ENCODE measurements at places on chromosomes 4 and X.

DNA sequence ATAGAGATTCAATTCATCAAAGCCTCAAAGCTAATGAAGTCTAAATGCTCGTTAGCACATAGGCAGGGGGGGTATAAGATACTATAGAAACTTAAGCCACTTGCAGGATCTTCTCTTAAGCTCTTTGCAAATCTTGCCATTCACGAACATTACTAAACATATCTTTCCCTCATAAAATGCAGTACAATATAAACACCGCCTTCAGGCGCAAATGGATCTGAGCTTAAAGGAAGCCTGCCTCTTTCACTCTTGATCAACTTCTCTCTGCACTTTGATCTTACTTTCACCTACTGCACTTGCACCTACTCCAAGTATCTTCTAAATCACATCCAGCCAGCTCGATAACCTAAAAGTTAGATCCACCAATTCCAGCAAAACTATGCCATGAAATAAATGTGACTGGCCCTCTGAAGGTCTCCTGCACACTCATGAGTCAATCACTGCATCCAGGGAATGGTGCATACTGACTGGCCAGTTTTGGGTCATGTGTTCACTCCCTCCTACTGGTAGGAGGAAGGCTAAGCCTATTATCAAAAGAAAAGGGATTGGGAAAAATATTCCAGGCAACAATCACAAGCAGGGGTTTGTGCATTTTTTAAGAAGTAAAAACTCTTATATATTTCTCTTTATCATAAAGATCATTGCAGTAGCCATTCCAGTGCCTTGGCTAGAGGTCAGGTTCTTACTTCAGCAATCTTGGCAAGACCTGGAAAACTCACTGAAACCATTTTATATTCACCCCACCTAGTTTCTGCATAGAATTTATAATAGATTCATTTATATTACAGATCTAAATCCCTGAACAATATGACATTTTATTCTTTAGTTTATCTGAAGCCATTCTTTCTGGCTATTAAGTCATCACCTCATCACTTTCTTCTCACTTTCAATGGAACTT, 222.0 kb downstream of the PPP3CA start:
- no peak for DNase-seq

DNA sequence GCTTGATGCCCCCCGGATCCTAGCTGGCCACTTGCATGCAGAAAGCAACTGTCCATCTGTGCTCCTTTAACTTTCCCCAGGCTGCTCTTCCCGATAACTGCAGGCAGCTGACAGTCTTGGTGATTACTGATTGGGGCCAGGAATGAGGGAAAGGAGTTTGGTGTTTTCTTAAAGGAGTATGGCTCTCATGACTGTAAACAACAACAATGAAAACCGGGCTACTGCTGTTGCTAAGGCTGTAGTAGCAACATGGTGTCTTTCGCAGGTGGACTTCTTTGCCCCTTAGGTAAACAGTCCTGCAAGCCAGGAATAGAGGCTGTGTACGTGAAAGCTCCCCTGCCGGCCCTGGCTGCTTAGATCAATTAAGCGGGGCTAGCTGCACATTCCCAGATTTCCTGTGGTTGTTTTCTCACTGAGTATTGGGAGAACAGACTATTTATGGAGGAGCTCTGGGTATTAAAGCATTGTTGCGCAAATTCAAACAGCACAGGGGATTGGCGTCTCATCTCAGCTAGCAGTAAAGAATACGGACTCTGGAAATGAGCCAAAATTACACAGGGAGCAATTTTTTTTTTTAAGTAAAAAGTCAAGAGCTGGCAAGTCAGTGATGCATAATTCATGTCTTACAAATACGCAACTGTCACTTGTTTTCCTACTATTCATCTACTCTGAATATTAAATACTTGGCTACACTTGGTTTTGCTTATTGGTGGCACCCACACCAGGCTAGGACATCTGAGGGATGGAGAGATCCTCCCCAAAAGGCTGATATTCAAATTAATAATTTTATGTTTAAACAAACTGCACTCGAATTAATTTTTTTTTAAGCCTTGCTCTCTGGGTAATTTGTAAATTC, 61.6 kb upstream of the NAP1L5 start:
- DNase-seq: no peak

DNA sequence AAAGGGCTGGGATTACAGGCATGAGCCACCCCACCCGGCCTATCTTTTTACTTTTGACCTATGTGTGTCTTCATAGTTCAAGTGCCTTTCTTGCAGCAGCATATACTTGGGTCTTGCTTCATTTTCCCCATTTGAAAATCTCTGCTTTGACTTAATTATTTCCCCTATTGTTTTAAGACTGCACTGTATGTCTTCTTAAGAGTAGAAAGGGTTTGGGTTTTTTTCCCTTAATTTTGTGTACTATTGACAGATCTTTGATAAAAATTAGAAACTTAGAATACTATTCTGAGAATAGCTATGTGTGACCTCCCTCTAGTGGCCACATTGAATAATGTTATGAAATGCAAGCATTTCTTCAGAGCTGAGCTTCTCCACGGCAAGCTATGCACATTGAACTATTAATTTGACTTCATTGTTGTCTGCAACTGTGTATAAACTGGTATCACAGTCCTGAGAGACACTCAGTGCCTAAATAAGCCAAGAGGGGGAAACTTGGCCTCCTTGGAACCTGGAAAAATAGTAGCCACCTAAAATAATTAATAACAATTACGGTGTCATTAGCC, 8.7 kb upstream of the SLC25A4 start:
- no peak for DNase-seq

DNA sequence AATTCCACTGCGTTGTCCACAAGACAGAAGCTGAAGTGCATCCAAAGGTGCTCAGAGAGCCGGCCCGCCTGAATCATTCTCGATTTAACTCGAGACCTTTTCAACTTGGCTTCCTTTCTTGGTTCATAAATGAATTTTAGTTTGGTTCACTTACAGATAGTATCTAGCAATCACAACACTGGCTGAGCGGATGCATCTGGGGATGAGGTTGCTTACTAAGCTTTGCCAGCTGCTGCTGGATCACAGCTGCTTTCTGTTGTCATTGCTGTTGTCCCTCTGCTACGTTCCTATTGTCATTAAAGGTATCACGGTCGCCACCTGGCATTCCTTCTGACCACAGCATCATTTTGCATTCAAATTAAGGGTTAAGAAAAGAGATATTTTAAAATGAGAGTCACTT, 115.5 kb downstream of the NFKB1 start:
- no peak for DNase-seq

DNA sequence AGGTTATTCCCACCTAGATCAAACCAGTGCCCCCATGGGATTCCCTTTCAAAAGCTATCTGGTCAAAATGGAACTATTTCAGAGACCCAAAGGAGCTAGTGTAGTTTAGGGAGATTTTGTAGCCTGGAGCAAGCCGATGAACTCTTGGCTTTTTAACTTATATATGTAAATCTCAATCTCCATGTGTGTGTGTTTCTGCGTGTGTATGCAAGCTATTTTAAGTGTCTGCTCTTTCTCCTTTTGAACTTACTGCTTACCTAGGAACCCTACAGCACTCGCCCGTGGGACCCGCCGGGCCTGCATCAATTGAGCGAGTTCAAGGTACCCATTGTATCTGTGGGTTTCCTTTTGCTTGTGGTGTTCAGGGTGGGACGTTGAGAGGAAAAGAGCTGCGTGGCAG, 10.4 kb downstream of the CSTF2 start:
- no peak for DNase-seq

DNA sequence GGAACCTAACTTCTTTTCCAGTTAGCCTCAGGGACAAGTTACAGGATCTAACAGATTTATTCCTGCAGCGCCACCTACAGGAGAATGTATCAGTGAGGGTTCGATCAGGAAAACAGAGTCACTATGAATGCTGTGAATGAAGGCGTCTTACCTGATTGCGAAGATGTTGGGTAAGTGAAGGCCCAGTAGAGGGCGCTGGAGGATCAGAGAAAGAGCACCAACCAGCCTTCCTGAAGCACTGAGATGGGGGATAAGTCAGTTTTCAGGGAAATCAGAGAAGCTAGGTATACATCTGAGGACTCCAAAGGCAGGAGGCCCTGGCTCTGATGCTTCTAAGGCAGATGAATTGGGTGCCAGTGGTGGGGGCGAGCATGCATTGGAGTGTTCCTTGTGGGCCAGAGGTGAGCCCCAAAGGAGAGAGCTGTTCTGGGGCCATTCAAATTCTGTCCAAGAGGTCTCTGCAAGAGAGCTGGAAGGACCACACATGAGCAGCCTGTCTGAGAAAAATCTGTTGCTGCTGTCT, 169.9 kb upstream of the AADAT start:
- no peak for DNase-seq

- no peak for DNase-seq
Measured at GRCh38 chr4:68342134-68342533, 7.8 kb downstream of the YTHDC1 start.

DNA sequence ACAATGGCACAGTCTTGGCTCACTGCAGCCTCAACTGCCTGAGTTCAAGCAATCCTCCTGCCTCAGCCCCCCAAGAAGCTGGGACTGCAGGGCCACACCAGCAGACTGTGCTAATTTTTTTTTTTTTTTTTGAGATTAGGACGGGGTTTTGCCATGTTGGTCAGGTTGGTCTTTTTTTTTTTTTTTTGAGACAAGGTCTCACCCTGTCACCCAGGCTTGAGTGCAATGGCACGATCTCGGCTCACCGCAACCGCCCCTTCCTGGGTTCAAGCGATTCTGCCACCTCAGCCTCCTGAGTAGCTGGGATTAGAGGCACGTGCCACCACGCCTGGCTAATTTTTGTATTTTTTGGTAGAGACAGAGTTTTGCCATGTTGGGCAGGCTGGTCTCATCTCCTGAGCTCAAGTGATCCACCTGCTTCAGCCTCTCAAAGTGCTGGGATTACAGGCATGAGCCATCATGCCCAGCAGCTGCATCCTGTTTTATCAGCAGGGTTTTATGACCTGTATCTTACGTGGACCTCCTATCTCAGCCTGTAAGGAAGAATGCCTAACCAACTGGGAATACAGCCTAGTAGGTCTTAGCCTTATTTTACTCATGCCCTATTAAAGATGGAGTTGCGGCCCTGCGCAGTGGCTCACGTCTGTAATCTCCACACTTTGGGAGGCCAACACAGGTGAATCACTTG, 13.2 kb upstream of the MRPL1 start:
- no peak for DNase-seq

GRCh38 chr4:2366252-2367192, 51.9 kb downstream of the ZFYVE28 start:
- no peak for DNase-seq

- no peak for DNase-seq
Measured at GRCh38 chr4:26141911-26142638, 178.7 kb upstream of the RBPJ start.

DNA sequence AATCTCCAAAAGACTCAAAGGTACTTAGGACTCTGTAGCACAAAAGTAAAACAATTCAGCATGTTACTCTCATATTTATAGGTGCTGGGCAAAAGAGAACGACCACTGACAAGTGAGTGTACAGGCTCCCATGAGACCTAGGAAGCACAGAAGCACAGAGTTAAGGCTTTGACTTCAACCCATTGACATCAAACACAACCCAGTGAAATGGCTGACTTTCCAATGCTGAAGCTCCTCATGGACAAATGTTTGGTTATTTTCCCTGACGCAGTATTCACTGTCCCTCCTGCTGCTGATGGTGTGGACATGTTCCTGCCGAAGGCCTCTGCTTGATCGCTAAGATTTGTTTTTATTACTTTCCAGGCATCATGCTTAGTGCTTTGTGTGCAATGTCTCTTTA, 148.7 kb downstream of the TSPAN5 start:
- DNase-seq: no peak

All from activated T-cell treated with anti-CD3 and anti-CD28 coated beads, Interleukin-2, amount 50 U/mL, for 1 hour (primary cell).